Activated CD8-positive, alpha-beta memory T cell treated with anti-CD3 and anti-CD28 coated beads for 36 hours (primary cell): ENCODE measurements at places on chromosomes 11 and 22. TPM values are rescaled to one million over a fixed set of nuclear protein-coding genes. Genes with fewer than 3 reads are reported as not detected.

The CENPM gene
- 80.8 TPM for total RNA-seq

The BIRC3 gene
- 177 TPM for total RNA-seq

The EXPH5 gene
- total RNA-seq: 0.71 TPM

The GANAB gene
- 214 TPM for total RNA-seq

The OR51B2 gene
- not detected for total RNA-seq

The WNT7B gene
- not detected for total RNA-seq

The RAG1 gene
- 0.30 TPM for total RNA-seq

The RTCB gene
- 99.0 TPM for total RNA-seq

The FGF3 gene
- not detected for total RNA-seq

The FBLN1 gene
- total RNA-seq: not detected

The GGTLC2 gene
- total RNA-seq: not detected

The ADM2 gene
- total RNA-seq: 7.0 TPM

The RAB38 gene
- 4.7 TPM for total RNA-seq

The NPAS4 gene
- total RNA-seq: not detected

The GAS2L1 gene
- 0.46 TPM for total RNA-seq

The C11orf97 gene
- not detected for total RNA-seq

The MUC15 gene
- total RNA-seq: not detected

The MS4A15 gene
- not detected for total RNA-seq

The BEST1 gene
- not detected for total RNA-seq

The HBE1 gene
- total RNA-seq: not detected

The TESMIN gene
- 1.7 TPM for total RNA-seq

The TTLL12 gene
- 118 TPM for total RNA-seq

The PCSK7 gene
- 79.3 TPM for total RNA-seq

The CASP1 gene
- total RNA-seq: 30.3 TPM

The MS4A6A gene
- not detected for total RNA-seq

The CNTN5 gene
- total RNA-seq: not detected

The LRRN4CL gene
- 0.10 TPM for total RNA-seq

The DUSP8 gene
- total RNA-seq: 2.0 TPM

The KCNE3 gene
- not detected for total RNA-seq

The GPR83 gene
- total RNA-seq: 0.19 TPM

The CCDC87 gene
- total RNA-seq: 0.21 TPM

The BIK gene
- 4.4 TPM for total RNA-seq
